ENCODE measurements at places on chromosomes 2 and 18.

DNA sequence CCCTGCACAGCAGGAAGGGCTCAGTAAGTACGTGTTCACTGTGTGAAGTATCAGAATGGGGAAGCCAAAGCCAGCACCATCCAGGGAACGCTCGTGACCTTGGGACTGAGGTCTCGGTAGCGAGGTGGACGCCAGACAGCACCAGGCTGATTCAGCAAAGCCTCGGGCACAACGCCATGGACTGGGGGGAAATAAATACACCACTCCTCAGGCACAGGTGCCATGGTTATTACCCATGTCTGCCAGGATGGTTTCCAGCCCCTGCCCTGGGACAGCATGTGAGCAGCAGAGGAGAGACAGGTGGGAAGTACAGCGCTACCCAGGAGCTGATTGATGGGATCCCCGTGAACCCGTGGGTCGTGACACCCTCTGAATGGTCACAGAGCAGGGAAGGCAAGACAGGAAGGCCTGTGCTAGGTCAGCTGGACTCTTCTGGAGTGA, 53.0 kb downstream of the REEP1 start:
- DNase-seq: no peak

- DNase-seq: no peak
Observed at GRCh38 chr18:69854455-69854854, 93.2 kb downstream of the CD226 start.

- no peak for DNase-seq
Observed at GRCh38 chr18:46334868-46335281, 230.7 kb downstream of the HAUS1 start.

DNA sequence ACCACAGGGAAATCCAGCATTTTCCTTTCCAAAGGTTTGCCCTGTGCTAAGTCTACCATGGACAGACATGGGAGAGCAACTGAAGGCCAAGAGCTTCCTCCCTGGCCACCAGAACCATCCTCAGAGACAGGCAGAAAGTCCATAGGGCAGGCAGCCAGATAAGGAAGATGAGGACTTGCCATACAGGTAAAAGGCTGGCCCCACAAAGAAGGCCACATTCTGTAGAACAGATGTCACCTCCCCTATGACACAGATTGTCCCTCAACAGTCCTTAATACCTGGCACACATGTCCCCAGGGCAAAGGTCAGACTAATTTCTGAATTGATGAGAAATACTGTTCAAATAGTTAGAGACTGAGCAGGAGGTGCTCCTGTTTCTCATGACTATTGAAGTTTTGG, 52.0 kb downstream of the FECH start:
- no peak for DNase-seq

DNA sequence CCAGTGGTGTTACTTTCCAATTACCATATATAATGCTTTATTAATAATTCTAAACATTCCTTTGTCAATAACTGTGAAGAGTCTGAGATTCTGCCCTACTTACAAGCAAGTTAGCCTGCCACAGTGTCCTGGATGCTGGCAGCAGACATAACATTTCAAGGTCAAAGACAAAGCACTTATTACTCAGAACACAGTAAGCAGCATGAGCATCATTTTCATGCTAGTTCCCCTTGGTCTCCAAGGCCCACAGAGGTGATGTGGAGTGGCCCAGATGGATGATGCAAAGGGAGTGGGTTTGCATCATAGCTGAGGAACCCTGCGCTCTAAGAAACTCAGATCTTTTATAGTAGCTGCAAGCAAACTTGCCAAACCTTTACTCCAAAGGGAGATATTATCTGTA, 349.7 kb downstream of the ZEB2 start:
- no peak for DNase-seq

DNA sequence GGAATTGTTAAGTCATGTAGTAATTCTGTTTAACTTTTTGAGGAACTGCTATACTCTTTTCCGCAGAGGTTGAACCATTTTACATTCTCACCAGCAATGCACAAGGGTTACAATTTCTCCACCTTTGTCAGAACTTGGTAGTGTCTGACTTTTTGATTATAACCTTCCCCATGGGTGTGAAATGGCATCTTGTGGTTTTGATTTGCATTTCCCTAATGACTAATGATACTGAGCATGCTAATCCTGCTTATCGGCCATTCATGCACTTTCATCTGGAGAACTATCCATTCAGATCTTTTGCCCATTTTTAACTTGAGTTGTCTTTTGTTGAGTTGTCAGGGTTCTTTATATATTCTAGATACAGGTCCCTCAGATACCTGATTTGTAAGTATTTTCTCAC, 47.2 kb downstream of the CYB5A start:
- DNase-seq: no peak

GRCh38 chr18:32237049-32237448, 47.2 kb downstream of the MEP1B start:
- no peak for DNase-seq

- DNase-seq: no peak
Observed at GRCh38 chr2:29703336-29703735, 218.1 kb downstream of the ALK start.

DNA sequence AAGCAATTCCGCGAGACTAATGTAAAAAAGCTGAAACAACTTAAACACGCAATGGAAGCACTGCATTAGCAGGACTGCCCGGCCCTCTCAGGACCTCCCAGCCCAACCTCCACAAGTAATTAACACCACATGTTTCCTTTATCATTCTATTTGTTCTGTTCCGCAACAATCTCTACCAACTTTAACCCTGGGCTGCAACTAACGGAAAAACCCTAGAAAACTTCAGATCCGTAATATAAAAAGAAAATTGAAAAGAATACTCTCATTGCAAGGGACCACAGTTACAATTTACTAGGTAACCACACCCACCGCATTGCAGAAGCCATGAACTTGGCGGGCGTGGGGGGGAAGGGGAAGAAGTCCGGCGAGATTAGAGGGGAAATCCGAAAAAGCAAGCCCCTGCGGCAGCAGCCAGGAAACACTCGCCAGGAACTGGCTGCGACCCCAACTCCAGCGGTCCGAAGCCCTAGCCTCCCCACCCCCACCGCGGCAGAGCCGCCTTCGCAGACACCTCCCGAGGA, 1.2 kb downstream of the EPB41L3 start:
- no peak for DNase-seq

- no peak for DNase-seq
Observed at GRCh38 chr2:238159071-238159539, 335 bp downstream of the ERFE start.

DNA sequence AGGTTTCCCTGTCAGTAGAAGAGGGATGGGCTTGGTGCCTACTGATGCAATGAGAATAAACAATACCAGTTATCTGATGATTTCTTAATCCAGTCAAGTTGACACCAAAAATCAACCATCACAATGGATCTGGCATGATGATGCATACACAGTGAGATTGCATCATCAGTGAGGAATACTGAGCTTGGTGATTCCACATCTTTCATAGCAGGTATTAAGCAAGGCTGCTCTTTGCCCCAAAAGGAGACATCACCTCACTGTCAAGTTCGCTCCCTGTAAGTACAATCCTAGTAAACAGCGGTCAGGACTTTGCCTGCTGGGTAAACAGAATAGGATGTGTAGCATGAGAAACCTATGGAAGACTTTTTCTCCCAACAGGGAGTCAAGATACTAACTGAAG, 282.7 kb upstream of the CDH2 start:
- no peak for DNase-seq

GRCh38 chr2:268323-268722, 3.6 kb downstream of the ACP1 start:
- DNase-seq: no peak

Measured in activated gamma-delta T cell treated with Interleukin-2 at 50 U/mL for 16 hours (primary cell).